HFF-Myc (cell line): ENCODE measurements at places on chromosomes 5 and 9.

- DNase-seq, result no peak
Measured at GRCh38 chr5:99814321-99815063, 720.7 kb upstream of the FAM174A start.

GRCh38 chr5:170748951-170749471, 34.5 kb upstream of the GABRP start:
- DNase-seq, result no peak

GRCh38 chr9:14318934-14319580, 5.1 kb upstream of the NFIB start:
- no peak for DNase-seq

- no peak for DNase-seq
Measured at GRCh38 chr9:127815512-127816361, 13.1 kb downstream of the FPGS start.

DNA sequence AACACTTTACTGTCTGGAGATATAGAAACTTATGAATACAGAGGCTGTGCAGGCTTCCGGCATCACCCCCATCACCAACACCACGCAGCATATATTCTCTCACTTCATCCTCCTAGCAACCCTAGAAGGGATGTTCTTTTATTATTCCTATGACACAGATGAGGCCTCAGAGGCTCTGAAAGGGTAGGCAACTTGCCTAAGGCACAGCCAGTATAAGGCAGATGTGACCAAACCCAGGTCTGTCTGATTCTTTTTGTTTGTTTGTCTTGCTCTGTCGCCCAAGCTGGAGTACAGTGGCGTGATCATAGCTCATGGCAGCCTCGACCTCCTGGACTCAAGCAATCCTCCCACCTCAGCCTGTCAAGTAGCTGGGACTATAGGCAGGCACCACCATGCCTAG, 22.8 kb upstream of the CORO2A start:
- DNase-seq, result no peak

GRCh38 chr5:67395790-67396418, 199.3 kb upstream of the CD180 start:
- DNase-seq, result no peak

DNA sequence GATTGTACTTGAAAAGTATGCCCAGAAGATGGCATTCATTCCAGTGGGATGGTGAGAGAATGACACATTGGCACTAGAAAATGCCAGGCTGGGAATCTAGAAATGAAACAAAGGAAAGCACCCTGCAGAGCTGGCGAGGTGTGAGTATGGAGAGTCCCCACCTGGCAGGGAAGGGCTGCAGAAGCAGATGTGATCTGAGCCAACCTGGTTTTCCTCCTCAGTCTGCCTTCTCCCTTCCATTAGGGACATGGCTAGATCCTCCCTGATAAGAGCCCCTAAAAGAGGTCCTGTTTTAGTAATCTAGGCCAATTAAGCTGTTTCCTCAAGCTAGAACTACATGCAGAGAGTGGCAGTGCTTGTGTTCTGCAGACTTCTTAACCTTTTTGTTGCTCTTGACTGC, 24.7 kb upstream of the TNFSF15 start:
- DNase-seq, result no peak

DNA sequence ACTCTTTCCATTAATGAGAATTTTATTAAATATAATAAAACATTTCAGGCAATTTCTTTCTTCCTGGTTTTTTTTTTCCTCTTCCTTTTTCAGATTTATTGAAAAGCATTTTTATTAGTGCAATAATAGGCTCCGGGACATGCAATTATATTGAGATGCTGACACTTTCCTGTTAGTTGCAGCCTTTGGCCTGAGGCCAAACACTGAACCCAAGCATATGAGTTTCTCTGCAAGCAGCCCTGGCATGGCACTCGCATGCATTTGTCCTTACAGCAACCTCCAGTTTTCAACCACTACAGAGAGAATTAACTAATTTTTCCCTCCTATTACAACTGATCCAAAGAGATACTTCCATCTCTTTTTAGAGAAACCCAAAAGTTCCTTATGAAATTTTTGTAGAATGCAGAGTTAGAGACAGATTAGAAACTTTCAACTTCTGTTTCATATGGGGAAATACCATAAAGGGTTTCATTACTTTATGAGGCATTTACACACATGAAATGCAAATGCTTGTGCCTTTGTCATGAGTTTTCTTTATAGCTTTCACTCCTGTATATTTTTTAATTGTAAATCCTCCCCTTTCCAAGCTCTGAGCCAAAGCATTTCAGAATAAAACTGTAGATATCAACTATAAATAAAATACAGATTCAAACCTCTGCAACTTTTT, 183.0 kb downstream of the CETN3 start:
- DNase-seq, result no peak

DNA sequence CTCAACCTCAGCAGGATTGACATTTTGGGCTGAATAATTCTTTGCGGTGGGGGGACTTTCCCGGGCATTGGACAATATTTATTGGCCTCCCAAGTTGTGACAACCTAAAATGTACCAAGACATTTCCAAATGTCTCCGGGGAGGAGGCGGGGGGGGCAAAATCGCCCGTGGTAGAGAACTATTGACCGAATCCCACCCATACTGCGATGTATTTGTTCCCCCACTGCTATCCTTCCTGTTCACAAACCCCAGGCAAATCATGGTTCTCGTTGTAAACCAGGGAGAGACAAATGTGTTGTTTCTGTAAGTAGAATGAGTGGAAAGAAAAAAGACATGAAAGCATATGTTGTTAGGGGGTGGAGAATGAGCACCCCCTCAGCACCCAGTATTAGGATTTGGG, 141.9 kb downstream of the PSAT1 start:
- DNase-seq, result no peak

GRCh38 chr9:1879501-1879900, 135.6 kb upstream of the SMARCA2 start:
- DNase-seq, result no peak

GRCh38 chr5:72510610-72511181, 3.5 kb upstream of the ZNF366 start:
- no peak for DNase-seq

DNA sequence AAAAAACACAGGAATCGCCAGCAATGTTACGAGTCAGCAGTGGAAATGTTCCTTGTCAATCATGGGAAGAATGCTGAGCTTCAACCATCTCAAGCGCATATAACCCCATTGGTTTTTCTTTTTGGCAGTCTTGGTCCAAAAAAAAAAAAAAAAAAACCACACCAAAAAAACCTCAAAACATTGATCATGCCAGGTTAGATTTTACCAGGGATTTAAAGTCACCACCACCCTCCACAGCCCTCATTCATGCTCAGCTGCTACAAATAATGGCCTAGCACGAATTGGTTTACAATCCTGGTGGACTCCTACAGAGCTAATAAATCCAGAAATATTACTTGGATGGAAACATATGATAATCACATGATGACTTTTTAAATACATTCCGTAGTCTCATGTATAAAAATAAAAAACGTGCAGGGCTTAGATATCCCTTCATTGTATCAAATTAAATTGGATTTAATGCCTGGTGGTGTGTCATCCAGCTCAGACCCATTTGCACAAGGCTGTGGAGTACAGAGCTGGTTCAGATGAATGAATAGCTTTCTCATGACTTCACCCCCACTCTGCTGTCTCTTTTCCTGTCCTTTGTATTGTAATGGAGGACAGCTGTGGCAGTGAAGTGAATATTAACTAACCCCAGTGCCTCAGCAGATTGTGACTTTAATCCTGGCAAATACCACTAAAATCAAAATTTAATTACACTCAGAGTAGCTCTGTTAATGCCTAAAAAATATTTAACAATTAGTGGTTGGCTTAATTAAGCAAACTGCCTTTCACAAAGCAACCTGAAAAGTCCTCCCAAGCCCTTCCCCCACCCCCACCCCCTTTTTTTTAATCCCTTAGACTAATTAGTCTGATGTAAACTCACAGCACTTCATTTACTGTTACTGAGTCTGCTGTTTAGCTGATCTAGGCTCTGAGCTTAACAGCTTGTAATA, 626.5 kb upstream of the ZNF608 start:
- peak; percentile 39 for DNase-seq

DNA sequence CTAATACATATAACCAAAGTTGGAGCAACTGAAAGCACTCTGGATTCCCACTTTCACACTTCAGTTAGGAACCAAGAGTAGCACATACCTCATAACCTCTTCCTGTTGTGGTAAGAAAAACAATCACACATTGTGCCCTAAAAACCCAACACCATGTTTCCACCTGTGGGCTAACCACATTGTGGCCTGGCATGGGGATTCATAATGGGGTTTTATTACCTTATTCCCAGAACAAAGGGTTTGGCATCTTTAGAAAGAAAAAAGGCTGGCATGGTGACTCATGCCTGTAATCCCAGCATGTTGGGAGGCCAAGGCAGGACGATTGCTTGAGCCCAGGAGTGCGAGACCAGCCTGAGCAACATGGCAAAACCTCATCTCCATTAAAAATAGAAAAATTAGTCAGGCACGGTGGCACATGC, 60.6 kb downstream of the HSD17B3 start:
- no peak for DNase-seq

GRCh38 chr9:138013273-138013672, 135.7 kb downstream of the CACNA1B start:
- no peak for DNase-seq

DNA sequence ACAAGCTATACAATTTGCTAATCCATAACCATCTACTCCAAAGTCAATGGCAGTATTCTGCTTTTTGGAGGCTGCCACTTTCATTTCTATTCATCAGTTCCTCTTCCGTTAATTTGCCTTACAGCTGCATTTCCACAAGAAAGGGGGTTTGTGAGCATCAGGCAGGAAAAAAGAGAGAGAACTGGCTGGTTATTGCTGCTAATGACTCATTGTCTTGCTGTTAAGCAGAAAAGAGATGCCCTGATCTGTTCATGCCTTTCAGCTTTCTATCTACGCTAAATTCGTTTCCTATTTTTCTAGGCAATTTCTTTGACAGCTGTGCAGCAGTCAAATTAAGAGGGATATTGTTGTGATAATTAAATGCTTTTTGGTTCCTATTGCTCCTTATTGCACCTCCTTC, 65.9 kb upstream of the GNAQ start:
- DNase-seq, result no peak

DNA sequence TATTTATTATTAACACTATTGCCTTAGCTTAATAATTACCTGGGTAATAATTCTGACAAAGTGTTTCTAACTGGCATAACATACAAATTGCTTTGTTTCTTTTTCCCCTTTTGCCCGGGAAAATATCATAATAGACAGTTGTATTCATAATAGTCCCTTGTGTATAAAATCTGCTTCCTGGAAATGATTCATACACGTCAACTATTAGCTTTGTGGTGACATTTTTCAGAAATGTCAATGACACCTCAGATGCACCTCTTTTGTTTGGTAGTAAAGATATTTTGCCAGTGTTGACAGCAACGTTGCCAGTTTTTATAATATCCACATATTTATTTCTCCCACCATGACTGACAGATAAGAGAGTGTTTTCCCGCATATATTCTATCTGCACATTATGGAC, 73.0 kb downstream of the RASEF start:
- DNase-seq, result no peak

DNA sequence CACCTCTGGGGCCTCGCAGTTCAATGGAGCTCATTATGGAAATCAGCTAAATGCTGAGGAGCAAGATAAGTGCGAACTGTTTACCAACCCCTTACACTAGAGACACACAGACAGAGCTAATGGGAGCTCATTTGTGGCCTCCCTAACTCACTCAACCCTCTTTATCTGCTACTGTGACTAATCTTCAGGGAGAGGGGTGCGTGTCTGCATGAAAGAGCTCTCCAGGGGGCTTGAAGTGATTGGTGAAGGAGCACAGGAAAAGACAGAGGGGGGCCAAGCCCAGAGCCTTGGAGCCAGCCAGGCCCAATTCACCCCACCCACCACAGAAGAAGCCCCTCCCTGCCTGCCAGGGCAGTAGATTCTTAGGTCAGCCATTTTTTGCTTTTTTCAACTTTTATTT, 466.8 kb upstream of the BRINP1 start:
- DNase-seq, result no peak

GRCh38 chr9:128160603-128160987, 530 bp downstream of the BBLN start:
- no peak for DNase-seq

DNA sequence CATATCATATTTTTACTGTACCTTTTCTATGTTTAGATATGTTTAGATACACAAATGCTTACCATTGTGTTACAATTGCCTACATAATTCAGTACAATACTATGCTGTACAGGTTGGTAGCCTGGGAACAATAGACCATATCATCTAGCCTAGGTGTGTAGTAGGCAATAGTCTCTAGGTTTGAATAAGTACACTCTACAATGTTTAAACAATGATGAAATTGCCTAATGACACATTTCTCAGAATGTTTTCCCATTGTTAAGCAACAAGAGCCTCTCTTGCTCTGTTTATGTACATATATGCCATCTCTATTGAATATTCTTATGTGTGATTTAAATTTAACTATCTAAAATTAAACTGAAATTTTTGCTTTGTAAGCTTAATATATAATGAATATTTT, 209.6 kb upstream of the ST8SIA4 start:
- DNase-seq, result no peak

GRCh38 chr5:33755231-33755630, 136.6 kb downstream of the ADAMTS12 start:
- DNase-seq, result no peak
